ENCODE measurements at places on chromosomes 2 and 18.

DNA sequence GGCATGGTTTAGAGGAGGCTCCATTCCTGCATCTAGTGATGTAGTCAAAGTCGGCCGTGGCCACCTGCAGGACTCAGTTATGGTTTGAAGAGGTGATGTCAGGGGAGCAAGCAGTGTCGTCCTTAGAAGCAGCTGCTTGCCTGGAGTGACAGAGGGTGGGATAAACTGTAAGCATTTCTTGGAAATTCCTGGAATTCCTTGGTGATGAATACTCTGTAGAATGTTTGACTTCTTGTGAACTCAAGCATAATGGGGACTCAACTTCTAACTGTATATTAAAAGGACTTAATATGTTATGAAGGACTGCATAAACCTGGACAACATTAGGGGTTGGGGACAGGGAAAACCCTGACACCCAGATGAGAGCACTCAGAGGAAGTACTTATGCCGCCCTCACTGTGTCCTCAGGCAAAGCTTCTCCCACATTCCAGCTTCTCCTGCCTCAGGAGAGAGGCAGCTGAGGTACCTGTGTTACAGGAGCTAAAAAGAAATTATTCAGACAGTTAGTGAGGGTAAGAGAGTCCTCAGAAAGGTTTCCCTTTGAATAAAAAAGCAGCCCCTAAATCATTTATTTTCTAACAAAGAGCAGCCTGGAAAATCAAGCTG lies 459.9 kb upstream of the CELF4 start:
- DNase-seq = no peak

- DNase-seq = no peak
These were observed 102.0 kb downstream of the MAP2 start for GRCh38 chr2:209525834-209526281.

DNA sequence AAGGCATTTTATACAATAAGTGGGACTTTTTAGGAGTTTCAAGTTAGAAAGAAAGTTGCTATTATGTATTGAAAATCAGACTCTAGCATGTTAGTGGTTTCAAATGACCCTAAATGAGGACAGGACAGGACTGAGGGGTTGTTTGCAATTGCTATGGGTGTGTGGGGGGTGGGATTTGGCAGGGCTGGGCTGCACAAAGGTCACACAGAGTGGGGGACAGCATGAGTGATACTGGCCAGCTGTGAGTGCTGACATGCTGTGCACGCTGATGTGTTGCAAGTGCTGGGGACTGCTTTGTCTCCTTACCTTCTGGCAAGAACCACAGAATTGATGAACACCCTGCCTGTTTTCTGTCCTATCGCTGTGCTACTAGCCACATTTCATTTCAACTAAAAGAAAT lies 29.8 kb downstream of the RNMT start:
- no peak for DNase-seq

DNA sequence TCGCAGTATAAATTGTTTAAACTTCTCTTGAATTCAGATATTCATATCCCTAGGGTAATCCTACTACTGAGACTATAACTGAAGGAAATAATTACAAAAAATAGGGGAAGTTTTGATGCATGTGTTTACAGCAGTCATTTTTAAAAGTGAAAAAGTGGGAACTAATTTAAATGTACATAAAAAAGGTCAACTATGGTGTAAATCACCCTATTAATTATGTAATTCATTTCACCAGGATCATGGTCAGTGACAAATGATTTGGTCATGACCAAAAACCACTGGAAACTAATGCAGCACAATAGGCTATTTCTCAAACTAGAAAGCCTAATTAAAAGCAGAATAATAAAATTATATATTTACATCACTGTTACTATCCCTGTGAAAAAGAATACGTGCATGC lies 5.0 kb upstream of the CNGA3 start:
- DNase-seq = no peak

GRCh38 chr2:88751768-88752167 lies 60.3 kb downstream of the RPIA start:
- DNase-seq = no peak

DNA sequence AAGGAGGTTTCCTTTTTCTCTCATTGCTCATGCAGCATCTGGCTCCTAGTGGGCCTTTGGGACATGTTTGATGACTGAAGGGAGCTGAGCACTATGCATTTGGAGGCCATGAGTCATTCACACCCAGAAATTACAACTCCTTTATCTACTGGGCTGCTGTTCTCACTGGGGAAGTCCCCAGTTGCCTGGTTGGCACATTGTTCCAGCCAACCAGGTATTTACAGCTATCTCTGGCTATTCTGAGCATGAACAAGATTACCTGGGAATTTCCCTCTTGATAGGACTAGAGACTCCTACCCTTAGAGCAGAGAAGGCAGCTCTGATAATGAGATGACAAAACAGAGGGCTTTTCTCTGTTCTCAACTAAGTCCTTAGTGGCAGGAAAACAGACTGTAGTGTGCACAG lies 206.5 kb downstream of the SETBP1 start:
- no peak for DNase-seq

DNA sequence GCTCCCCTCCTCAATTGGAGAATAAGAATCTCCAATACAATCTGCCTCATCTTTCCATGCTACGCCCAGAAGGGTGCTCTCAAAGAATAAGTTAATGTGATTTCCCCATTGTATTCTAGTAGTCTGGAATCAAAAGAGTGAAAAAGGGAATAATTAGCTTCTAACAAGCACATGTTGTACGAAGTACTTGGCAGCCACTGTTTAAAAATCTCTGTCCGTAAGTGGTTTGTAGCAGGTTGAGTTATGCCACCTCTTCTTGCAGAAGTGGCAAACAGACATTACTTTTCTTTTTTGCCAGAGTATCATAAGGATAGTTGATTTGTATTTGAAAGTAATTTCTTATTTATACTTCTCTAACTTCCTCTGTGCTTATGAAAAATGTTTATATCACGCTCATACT lies 184.7 kb downstream of the CD226 start:
- DNase-seq = no peak

- no peak for DNase-seq
These were observed 51.1 kb downstream of the MAP2 start for GRCh38 chr2:209474960-209475359.

DNA sequence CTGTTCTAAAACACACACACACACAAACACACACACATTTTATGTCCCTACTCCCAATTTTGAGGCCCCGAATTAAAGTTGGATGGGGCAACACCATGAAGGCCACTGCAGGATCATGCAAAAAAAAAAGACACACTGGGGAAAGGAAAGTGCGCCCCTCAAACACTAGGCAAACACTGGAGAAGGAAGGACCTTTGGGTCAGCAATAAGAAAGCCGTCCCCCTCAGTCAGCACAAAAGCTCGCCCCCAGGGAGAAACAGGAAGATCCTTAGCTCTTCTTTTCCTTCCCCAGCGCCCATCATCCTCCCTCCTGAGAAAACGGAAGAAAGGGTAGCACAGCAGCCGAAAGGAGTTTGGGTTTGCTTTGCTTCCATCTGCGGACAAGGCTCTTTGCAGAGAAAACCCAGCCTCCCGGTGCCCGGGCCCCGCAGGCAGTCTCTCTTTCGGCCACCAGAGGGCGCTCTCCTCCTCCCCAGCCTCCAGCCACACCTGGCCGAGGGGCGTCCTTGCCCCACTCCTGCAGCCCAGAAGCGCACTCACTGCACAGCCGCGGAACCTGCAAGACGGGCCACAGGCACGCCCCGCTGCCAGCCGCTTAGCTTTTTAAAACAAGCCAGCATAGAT lies 248.5 kb downstream of the CDH20 start:
- peak; percentile 48 for DNase-seq

DNA sequence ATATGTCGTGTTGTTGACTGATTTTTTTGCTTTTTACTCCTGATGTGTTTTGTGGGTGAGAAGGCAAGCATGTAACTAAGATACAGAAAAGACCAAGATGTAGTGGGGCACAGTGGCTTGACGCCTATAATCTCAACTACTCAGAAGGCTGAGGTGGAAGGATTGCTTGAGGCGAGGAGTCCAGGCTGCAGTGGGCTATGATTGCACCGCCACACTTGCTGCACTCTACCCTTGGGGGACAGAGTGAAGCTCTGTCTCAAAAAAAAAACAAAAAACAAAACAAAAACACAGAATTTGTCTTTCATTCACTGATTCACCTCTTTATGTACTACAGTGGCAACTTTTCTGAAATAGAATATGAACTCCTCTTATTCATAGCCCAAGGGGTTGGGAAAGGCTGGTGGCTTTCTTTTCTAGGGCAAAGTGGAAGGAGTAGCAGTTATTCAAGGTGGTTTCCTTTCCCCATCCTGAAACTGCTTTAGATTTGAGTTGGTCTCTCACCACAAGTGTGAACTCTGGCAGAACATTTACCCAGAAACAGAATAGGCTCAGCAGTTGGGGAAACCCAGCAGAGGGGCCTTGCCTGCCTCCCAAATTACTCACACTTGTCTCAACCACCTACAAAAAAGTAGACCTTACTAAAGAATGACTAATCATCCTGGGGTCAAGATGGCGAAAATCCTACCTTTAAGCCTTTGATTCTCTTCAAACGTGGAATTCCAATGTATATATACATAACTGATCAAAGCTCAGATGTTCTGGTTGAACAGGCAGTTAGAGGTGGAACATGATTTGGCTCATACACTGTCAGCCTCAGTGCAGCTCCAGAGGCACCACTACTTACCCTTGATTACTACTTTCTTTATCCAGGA lies 6.5 kb downstream of the TANK start:
- DNase-seq = no peak

- no peak for DNase-seq
These were observed 321.0 kb upstream of the THSD7B start for GRCh38 chr2:136444323-136444722.

DNA sequence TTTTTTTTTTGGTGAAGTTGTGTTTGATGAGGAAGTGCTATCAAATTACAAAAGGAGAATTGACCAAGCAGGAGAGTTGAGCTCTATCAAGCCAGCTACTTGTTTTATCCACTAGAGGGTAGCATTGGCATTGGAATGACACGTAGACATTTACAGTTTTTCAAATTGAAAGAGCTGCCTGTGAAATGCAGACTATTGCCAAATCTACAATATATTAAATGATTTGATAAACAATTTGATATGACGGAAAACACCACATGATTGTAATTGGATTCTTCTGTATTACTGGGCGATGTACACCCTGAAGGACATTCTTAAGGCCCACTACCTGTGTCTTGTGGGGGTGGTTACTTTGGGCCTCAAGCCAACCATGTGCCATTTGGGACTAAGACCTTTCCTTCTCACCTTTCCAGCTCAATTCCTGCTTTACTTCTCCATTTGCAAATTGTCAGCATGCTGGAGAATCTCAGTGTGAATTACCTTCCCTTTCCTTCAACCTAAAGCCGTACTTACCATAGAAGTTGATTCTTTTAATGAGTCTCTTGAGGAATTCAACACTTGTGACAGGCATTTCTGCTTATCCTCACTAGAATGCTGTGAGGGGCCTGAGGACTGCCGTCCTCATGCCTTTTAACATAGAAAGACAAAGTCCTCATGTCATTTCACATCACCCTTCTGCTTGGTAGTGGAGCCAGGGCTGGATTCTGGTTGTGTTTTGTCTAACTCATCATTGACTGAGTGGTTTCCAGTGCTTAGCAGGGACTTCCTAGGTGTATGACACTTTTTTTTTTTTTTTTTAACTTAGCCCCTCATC lies 134.8 kb upstream of the THUMPD2 start:
- no peak for DNase-seq

DNA sequence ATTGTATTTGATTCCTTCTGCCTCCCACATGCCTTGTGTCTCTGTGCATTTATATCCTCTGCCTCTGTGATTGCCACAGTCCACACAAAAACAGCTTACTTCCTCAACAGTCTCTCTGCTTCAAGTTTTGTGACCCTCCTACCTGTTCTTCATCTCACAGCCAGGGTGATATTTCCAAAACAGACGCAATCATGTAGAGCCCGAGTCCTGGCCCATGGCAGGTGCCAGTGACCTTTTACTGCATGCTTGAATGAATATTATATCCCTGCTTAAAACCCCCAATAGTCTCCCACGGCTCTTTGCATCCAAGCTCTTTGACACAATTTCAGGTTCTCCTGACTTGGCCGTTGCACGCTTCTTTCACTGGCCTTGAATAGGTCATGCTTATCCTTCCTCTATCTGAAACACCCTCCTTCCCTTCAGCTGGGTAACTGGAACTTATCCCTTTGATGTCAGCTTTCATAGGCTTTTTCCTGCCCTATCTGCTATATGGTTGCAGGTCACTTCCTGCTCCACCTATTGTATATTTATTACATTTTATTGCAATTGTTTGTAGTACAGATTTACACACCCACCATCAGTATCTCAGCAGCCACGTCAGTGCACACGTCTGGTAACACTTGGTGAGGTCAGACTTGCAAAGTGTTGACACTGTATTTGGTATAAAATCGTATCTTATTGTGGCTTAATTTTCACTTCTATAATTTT lies 29.7 kb upstream of the IL1B start:
- DNase-seq = no peak

DNA sequence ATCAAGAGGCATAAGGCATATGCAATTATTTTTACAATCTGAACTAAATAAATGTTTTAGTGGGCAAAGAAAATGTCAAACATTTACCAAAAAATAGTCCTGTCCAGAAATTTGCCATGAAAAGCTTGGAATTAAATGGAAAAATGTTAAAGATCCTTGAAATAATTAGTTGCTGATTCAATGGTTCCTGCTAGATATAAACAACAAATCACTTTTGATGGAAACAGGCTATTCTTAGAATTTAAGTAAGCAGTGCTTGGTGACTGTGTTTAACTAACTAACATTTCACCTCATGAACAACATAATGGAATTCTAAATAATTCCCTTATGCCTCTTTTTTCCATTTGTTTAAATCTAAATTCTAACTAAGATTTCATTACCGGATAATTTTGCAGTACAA lies 3.9 kb downstream of the RND3 start:
- no peak for DNase-seq

- no peak for DNase-seq
These were observed 202.8 kb downstream of the WDR7 start for GRCh38 chr18:56853961-56854360.

DNA sequence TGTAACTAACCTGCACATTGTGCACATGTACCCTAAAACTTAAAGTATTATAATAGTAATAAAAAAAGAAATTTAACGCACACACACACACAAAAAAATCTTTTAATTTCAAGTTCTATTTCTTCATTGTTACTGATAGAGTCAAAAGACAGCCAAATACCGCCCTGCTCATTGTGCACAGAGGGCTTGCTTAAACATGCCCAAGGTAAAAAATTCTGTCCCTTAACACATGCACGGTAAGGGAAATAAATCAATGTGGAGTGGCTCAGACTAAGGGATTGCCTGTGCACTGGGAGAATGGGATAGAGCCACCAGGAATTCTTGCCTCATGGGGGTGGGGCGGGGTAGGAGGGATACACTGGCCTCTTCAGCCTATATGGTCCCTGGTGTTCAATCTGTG lies 468.0 kb downstream of the NUP35 start:
- DNase-seq = no peak

DNA sequence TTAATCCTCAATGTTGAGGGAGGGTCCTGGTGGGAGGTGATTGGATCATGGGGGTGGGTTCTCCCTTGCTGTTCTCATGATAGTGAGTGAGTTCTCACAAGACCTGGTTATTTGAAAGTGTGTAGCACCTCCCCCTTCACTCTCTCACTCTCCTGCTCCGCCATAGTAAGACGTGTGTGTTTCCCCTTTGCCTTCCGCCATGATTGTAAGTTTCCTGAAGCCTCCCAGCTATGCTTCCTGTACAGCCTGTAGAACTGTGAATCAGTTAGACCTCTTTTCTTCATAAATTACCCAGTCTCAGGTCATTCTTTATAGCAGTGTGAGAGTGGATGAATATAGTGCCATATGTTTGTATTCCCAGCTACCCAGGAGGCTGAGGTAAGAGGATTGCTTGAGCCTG lies 9.6 kb downstream of the IL1B start:
- DNase-seq = no peak

All from stimulated activated CD8-positive, alpha-beta memory T cell treated with anti-CD3 and anti-CD28 coated beads, Interleukin-15, amount 100 ng/mL, for 1 hour (primary cell).